ENCODE measurements at places on chromosomes 6 and 20.

DNA sequence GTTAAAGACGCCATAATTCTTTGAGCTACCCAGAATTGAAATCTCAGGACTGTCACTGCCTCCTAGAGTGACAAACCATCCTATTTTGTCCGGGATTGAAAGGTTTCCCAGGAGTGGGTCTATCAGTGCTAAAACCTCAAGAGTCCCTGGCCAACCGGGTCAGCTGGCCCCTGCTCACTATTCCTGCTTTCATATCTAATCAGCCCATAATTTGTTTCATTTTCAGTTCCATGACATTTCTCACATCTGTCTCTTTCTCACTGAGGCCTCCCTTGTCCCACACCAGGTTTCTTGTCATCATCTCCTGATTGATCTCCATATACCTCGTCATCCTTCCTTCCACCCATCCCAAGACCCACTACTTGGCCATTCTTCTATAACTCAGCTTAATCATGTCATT, 98.2 kb downstream of the SLC35B3 start:
- no peak for DNase-seq

- no peak for DNase-seq
Measured at GRCh38 chr6:25107218-25107617, 171.5 kb upstream of the RIPOR2 start.

DNA sequence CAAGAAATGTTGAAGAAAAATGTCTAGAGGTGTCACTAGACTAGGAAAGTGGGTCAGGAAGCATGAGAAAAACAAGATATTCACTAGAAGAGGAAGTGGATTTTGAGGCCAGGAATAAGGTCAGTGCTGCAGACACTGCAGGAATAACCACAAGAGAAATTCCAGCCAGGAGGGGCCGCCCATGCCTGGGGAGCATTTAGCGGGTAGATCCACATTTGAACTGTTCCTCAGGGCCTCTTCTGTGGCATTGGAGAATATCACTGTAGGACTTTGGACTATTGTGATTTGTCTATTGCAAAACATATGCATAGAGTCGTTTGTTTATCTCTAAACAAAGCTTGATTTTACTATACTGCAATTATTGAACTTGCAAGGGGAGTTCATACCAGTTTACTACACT, 49.6 kb upstream of the CCDC28A start:
- no peak for DNase-seq

DNA sequence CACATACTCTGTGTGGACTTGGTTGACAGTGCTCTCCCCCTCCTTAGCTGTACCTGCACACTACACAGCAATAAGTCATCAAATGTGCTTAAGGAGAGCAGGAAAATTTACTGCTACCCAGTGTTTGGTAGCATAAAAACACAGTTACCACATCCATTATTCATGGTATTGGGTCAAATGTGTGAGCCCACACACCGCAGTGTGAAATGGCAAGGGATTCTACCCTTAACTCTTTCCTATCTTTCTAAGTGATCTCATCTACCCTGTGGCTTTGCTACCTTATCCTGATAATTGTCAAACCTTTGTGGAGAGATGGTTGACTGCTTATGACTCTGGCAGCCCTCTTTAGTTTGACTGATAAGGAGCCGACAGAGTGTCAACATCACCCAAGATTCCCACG, 47.6 kb downstream of the STX11 start:
- DNase-seq, result no peak

GRCh38 chr6:96212066-96212465, 196.3 kb downstream of the FUT9 start:
- DNase-seq, result no peak

DNA sequence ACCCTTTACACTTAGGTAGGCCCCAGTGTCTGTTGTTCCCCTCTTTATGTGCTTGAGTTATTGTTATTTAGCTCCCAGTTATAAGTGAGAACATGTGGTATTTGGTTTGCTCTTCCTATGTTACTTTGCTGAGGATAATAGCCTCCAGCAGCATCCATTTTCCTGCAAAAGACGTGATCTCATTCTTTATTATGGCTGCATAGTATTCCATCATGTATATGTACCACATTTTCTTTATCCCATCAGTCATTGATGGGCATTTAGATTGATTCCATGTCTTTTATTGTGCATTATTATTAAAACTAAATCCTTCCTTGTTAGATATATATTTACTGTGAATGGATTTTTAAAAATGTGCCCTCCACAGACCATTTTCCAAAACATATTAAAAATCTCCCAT, 1137.3 kb upstream of the ADGRB3 start:
- no peak for DNase-seq

- no peak for DNase-seq
Measured at GRCh38 chr6:43739642-43740091, 30.3 kb upstream of the VEGFA start.

GRCh38 chr6:14614631-14615030, 497.1 kb downstream of the CD83 start:
- DNase-seq, result no peak

- DNase-seq, result no peak
Measured at GRCh38 chr20:34753706-34754461, 49.7 kb downstream of the TP53INP2 start.

DNA sequence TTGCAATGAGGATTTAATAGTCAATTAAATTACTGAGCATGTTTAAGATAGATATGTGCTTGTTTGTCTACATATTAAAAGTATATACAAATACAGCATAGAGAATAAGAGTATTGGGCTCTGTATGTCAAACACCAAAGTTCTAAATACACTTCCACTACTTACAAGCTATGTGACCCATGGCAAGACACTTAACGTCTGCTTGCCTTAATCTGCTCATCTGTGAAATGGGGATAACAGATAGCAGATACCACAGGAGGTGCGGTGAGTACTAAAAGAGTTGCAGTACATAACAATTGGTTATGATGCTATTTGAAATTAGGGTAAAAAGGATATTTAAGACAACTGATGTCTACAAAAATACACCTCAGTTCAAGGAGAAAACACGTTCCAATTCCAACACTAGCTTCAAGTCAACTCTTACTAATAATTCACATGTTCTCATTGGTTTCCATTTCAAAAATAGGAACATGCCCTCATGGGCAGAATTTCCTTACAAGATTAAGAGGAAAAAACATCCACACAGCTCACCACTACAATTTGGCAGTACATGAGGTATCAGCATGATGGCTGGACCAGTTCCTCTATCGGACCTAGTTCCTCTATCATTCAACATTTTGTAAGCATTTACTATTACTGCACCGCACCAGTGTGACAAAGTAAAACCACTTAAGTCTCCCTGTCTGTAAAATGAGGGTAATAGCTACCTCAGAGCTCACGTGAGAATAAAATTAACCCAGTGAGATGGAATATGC, 101.1 kb downstream of the SMLR1 start:
- no peak for DNase-seq
